ENCODE measurements at places on chromosomes 1 and 21. TPM values are rescaled to one million over a fixed set of nuclear protein-coding genes. Genes with fewer than 3 reads are reported as not detected.

- DNase-seq, result no peak
These were observed 20.2 kb upstream of the POGZ start for GRCh38 chr1:151479462-151479861.

DNA sequence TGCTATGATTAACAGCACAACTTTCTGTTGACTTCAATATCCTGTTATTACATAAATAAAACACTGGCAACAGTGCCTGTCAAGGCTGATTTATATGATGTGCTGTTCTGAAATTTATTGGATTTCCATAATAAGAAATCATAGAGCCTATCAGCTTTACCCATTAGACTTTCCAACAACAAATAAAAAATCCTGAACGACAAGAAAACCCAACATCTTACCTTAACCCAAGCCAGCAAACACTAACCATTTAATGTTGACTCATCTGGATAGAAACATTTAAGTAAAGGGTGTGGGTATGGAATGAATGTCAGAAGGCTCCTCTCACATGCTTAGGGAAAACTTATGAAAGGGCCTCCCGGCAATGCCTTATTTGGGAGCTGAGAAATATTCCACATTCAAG, 165.1 kb downstream of the SLC45A1 start:
- DNase-seq, result peak; percentile 52

DNA sequence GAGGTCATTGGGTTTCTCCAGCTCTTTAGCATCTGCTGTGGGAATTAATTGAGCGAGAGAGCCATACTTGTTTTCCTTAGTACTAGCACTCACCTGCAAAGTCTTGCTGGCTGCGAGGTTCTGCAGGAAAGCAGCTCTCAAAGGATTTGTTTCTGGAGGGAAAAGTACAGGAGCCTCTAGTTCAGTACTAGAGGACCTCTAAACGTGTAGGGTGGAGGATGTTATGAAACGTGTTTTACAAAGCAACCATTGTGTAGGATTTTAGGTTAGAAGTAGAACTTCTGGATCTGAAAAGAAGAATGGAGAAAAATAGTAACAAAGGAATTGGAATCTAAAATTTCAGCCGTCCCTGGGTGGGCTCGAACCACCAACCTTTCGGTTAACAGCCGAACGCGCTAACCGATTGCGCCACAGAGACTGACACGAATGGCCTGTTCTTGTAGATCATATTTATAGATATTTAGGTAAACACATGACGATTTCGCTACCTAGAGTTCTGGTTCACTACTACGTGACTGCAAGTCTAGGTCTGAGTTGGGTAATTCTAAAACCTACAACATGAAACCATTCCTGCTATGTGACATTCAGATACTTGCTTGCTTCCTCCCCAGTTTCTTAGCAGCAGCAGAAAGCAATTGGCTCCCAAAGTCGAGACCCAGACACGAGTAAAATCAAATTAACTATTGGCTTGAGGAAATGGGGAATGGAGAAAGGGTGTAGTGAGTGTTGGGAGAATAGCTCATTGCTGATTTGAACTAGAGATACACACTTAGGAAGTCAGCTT, 60.2 kb upstream of the CFAP126 start:
- peak; percentile 63 for DNase-seq

DNA sequence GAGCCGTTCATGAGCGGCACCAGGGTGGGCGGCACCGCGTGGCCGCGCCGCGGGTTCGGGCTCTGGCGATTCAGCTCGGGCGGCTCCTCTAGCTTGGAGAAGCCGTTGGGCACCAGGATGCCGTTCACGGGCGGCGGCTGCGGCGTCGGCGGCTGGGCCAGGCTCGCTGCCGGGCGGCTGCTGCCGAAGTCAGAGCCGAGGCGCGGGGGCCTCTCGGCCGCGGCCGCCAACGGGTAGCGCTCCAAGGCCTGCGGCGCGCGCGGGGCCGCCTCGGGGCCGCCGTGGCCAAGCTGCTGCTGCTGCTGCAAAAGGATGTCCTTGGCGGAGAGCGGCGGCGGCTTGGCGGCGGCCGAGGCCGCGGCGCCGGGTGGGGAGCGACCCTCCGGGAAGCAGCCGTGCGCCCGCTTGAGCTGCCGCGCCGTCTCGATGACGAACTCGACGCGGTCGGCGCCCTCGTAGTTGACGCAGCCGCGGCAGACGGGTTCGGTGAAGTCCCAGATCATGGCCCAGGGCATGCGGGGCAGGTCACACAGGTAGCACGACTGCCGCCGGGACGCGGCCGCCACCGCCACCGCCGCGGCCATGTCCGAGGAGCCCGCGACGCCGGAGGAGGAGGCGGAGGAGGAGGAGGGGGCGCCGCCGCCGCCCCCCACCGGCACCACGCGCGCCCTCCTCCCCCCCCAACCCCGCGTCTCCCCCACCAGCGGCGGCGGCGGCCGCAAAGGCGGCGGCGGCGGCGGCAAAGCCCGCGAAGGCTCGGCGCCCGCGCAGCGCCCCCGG, 877 bp downstream of the IRF2BP2 start:
- DNase-seq, result peak; percentile 40

DNA sequence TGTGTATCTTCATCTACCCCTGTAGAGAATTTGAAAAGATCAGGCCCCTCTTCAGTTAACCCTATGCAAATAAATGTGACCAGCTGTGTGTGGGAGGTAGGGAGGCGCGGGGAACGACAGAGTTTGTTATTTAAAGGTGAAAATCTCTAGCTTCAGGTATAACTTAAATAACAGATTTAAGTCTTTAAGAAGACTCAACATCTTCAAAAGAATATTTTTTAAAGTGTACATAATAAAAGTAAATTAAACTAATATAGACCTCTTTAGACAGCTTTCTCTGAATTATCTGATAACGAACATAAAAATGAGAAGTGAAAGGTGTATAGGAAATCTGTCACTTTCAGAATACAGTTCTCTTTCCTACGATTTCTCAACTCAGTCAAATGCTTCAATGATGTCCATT, 16.0 kb downstream of the ANGPTL3 start:
- no peak for DNase-seq

DNA sequence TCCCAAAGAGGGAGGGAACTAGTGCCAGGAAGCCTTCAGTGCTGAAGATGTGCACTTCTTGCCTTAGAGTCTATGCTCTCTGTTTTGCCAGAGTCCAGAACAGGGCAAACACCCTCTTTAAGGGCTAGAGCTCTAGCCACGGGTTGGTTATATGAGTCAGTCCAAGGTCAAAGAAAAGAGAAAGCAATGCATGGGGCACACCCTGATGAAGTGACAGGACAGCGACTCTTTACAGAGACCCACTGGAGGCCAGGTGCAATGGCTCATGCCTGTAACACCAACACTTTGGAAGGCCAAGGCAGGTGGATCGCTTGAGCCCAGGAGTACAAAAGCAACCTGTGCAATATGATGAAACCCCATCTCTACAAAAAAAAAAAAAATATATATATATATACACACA, 86.1 kb downstream of the TGFBR3 start:
- DNase-seq, result no peak

DNA sequence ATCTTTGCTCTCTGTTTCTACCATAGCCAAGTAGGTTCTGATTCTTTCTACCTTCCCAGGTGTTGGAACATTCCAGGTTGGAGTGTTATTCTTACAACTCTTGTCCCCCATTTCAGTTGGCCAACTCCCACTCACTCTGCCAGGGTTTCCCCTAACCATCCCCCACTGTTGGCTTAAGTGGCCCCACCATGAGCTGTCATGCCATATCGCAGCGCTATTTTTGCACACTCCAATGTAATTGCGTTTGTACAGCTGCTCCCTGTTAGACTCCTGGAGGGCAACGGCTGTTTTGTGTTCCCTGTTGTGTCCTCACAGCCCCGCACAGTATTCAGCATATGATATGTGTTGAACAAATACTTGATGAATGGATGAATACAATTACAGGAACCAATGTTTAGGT, 117.7 kb upstream of the ETS2 start:
- DNase-seq, result no peak

DNA sequence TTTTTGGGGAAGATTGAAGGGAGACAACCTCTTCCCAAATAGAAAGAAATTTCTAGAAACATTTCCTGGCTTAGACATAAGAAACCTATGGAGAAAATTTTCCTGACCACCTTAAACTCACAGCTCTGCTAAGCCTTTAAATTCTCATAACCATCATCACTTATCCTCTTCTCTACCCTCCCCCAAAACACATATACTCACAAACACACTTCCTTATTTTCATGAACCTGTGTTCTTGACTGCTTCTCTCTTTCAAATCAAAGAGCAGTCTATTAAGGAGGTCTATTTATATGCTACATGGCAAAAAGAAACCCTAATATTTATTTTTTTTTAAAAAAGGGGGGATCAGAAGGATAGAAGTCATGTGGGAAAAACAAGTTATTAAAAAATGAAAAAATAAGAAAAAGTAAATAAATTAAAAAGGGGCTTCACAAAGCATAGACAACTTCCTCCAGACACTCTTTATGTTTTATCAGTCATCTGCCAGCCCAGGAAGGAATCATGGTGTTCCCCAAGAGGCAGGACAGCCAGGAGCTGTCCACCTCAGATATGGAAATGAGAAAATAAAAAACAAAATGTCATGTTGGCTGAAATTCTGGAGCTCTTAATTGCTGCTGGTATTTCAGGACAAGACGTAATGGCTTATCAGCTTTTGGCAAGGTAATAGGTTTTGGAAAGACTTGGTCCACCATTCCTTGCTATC, 12.8 kb upstream of the RGS2 start:
- DNase-seq, result no peak

DNA sequence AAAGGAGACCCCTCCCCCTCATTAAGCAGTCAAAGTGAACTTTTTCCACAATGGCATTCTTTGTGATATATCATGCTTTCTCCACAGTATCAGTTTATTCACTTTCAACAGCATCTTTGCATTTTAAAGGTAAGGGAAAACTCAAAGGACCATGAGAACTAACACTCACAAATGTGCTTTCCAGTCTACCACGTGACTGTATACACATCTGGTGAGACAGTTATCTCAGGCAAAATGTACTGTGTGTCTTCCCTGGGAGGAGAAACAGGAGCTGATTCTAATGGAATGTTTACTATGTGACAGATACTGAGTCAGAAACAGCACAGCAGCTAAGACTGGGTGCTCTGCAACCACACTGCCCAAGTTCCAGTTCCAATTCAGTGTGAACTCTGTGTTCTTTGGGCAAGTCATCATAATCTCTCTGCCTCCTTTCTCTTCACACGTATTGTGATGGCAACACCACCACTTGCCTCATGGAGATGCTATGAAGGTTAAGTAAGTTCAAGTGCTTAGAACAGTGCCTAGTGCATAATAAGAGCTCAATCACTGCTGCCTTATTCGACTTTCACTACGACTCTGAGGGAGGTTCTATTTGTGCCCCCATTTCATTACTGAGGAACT, 79.0 kb downstream of the SLC45A1 start:
- peak; percentile 96 for DNase-seq

DNA sequence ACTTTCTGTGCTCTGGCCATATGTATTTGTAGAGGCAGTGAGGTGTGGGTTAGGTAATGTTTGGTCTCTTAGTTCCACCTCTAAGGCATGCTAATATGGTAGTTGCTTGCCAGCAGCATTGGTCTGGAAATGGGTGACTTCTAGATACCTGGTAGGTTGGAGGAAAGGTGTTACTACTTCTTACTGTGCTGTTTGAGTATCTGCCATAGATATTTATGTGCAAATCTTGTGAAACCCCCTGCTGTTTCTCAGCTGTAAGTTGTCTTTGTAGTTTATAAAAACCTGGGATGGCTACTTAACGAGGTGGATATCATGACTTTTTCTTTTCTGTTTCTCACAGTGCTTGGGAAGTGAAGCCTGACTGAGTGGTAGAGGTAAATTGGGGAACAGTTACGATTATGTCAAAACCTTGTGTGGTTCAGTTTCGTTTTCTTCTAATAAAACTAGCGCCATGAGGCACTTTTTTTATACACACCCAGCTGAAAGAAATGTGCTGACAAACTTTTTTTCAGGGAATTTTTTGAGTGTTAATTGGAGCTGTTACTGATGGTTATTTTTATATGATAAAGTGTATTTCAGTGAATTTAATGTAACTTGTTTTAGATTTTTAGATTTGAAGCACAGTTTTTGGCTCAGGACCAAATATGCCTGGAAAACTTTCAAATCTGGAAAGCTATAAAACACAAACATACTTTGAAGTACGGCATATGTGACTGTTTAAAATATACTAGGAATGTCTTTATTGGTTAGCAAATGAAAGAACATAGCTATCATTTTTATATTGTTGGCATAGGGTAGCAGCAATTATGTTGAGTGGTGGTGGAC, 42.1 kb downstream of the CAMSAP2 start:
- DNase-seq, result peak; percentile 70

GRCh38 chr1:154419620-154420571, 14.8 kb downstream of the IL6R start:
- peak; percentile 97 for DNase-seq

DNA sequence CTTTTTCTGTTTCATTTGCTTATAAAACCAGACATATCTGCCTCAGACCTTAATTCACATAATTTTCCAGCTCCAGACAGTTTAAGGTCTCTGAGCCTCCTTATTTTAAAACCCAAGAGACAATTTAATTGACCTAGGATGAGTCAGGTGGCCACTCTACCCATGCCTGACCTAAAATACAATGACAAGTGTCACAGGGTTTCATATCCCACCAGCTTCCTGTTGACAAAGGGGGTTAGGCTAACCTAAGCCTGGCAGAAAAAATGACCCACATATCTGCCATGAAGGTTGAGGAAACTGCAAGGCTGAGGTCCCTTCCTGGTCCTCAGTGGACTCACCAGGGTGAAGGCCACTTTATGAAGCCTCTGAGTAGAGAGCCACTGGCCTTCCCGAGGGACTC, 52.3 kb downstream of the OPTC start:
- no peak for DNase-seq

- DNase-seq, result no peak
These were observed 129.6 kb downstream of the DPYD start for GRCh38 chr1:97791251-97791650.

GRCh38 chr1:21536218-21536617, 27.0 kb downstream of the ALPL start:
- DNase-seq, result peak; percentile 95

DNA sequence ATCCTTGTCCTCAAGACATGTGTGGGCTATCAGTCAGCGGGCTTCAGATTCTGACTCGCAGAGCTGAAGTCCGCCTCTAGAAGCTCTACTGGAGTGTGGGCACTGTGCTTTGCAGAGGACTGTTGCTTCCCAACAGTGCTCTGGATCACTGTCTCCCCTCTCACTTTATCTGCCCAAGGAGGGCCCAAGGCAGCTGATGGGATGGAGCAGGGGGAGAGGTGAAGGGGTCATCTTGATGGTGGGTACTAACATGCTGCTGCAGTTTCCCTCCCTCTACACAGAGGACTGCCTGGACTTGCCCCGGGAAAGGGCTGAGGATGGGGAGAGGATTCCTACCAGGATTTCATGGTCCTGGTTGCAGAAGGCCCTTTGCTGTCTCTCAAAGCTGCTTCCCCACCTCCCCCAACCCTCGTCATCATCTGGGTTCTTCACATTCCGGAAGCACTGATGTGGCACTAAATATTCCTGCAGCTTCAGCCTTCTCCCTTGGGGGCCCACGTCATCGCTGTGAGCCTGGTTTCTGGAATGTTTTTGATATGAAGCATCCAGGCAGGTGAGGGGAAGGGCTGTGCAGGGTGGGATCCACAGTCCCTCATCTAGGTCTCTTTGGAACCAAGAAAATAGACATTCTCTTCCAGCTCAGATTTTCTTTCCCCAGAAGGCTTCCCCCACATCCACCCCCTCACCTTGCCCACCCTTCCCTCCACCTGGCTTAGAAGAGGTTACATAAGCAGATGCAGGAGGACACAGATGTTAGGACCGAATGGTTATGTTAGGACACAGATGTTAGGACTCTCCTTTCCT, 23.2 kb downstream of the NUAK2 start:
- peak; percentile 97 for DNase-seq

The SPATA6 gene
- 10.5 TPM for total RNA-seq

The SH3D21 gene
- total RNA-seq, result 5.2 TPM

The EXTL1 gene
- 0.18 TPM for total RNA-seq

The FCAMR gene
- total RNA-seq, result not detected

The NUDT17 gene
- total RNA-seq, result 8.3 TPM

The C1orf116 gene
- not detected for total RNA-seq

The PDPN gene
- total RNA-seq, result 2.0 TPM

The KIFAP3 gene
- 47.3 TPM for total RNA-seq
